ENCODE measurements at places on chromosomes 4 and X.

GRCh38 chr4:186622788-186623464 is 67.6 kb upstream of the MTNR1A start:
- DNase-seq = no peak

- no peak for DNase-seq
Observed at GRCh38 chr4:118758293-118758692, 73.1 kb downstream of the METTL14 start.

- DNase-seq = no peak
Observed at GRCh38 chrX:66232296-66232695, 68.2 kb downstream of the HEPH start.

DNA sequence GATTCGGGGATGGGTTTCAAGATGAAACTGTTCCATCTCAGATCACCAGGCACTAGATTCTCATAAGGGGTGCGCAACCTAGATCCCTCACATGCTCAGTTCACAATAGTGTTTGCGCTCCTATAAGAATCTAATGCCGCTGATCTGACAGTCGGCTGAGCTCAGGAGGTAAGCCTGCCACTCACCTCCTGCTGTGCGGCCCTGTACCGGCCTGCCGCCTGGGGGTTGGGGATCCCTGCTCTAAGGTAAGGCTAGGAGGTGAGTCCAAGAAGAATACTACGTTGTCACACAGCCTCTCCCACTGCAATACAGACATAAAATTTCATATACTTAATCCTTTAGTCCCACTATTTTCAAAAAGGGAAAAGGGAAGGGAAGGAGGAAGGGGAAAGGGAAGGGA is 213.4 kb upstream of the HCCS start:
- DNase-seq = no peak

DNA sequence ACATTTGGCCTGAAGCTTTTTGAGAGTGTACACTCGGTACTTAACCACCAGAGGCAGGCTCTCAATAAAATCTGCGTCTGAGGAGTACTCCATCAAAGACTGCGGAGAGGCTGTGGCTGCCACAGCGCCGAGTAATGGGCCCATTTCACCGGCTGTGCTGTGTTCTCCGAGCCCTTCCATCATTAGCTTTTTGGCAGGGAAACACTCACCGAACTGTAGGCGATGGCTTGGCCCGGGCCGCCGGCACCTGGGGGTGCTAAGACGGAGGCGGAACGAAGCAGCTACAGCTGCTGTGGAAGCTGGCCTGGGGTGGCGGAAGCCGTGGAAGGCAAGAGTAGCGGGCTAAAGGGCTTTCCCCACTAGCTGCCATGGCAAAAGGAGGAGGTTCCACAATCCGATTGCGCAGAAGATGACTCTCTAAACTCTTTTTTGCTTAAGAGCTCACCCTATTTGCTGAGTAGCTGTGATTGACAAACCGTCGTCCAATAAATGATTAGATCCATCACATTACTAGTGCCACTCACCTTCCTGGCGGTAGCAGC is 48.5 kb upstream of the PABPC1L2A start:
- DNase-seq = no peak

DNA sequence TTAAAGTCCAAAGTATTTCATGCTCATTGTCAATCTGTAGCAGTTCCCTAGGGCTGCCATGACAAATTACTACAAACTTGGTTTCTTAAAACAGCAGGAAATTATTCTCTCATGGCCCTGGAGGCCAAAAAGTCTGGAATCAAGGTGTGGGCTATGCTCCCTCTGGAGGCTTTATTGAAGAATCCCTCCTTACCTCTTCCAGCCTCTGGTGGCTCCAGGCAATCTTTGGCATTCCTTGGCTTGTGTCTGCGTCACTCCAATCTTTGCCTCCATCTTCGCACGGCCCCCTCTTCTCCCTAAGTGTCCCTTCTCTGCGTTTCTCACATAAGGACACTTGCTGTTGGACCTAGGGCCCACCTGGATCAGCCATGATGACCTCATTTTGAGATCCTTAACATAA is 170.4 kb downstream of the SMIM20 start:
- DNase-seq = no peak

DNA sequence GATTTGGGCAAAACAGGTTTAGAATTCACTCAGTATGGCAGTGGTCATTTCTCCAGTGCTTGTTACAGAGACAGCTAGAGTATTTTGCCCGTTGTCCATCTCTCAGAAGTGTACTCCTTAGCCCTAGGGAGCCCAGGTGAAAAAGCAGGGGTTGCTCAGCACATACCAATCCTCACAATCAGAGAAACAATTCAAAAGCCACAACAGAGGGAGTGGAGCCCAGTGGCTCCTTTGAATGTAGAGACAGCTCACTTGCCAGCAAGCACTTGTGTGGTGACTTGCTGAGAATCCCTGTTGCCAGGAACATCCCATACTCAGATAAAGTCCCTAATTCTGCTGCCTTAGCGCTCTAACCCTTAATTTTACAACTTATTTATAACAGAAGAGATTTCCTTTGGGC is 1488.3 kb downstream of the RPA4 start:
- DNase-seq = no peak

DNA sequence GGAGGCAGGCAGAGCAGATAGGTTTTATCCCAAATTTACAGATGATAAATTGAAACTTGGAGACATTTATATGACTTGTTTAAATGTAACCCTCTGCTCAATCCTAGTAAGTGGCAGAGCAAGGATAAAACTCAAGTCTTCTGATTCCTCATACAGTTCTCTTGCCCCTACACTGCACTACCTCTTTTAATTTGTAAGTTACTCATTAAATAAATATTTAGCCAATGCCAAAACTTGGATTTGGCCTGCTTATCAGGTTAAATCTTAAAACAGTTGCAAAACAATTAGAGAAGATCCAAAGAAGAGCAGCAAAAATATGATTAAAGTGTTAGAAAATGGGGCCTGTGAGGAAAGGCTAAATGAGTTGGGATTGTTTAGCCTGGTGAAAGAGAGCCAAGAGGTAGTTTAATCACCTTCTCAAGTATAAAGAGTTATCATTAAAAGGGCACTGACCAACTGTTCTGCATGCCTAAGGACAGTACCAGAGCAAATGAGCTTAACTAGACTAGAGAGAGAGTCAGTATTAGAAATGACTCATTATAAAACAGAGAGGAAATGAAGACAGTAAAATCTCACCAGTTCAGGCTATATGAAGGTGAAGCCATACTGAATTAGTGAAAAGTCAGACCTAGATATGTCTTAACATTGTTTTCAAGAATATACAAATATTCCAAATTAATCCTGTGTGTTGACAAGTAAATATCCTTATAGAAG is 146.3 kb downstream of the GRIA3 start:
- no peak for DNase-seq

GRCh38 chrX:133570549-133570948 is 155.3 kb upstream of the GPC4 start:
- DNase-seq = no peak

DNA sequence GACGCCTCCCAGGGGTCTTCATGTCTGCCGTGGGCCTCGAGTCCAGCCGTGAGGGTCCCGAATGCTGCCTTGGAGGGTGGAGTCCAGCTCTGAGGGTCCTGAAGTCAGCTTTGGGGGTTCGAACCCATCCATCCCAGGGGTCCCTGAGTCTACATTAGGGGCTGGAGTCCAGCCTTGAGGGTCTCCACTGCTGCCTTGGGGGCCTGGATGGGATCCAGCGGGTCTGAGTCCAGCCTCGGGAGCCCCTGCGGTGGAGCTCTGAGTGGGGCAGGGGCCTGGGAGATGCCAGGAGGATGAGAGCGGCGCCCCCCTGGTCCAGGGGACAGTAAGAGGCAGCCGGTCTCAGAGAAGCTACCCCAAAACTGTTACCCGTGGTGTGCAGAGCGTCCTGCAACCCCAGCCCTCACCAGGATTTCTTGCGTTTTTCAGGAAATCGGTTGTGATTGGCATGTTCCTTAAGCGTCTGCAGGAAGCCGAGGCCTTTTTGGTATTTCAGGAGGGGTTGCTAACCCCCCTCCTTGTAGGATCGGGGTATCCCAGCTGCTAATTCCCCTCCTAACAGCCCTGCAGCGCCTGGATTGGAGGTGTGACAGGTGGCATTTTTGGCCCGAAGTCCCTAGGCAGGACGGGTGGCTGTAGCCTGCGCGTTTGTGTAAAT is 1.7 kb upstream of the GTPBP6 start:
- no peak for DNase-seq

- no peak for DNase-seq
Observed at GRCh38 chrX:19065535-19065934, 56.7 kb downstream of the ADGRG2 start.
